ENCODE measurements at places on chromosomes 12 and 14.
A peak's percentile ranks its signal among the peaks of the same experiment; 100 is the strongest.

GRCh38 chr14:58557242-58557641, 80.5 kb upstream of the DACT1 start:
- DNase-seq = no peak

DNA sequence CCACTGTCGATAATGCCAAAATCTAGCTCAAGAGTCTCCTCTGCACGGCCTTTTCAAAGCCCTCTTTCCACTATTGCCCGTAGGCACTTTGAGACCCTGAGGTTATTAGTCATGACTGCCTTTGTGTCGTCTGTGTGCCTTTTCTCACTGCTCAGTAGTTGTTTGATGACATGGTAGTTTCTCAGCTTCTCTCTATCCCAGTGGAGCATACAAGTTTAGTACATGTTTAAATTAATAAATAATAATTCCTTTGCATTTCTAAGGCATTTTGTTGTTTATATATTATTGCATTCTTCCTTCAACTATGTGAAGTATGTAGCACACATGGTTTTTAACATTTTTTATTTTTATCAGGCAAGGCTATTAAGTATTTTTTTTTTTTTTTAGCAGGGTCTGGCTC, 458.1 kb downstream of the PCNX1 start:
- DNase-seq = no peak

DNA sequence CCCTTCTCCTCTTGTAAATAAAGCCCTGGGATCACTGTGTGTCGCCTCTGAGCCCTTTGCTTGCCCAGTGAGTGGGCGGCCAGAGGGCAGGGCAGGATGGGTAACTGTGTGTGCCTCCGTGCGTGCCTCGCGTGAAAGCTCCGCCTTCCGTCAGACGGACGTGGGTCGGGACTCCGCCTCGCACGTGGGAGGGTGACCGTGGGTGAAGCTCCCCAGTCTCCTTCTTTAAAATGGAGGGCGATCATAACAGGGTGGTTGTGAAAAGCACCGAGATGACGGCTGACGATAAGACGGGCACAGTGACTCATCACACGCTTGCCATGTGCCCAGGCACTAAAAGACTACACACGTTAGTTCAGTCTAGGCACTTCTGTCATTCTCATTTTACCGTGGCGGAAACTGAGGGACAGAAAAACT, 9.2 kb downstream of the PHB2 start:
- DNase-seq = peak; percentile 67

DNA sequence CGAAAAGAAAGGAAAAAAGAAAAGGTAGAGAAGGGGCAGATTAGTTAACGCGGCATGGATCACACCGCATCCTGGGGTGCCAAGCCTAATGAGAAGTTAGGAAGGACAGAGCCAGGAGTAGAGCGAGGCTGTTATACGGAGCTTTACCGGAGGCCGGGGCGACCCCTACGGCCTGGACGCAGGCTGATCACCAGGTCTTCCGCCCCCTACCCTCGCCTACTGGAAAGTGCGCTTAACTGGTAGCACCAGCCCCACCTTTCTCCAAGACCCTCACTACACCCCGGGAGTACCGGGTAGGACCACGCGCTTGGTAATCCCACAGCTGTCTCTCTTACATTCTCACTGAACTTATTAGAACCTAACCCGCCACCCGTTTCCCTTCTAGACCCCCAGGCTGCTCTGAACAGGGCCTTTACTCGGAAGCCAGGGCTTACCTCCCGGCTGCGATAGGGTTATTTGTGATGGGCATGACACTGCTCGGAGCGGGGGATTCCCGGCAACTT, 33.8 kb downstream of the WBP11 start:
- DNase-seq = no peak

- no peak for DNase-seq
These were observed 20.0 kb upstream of the PCNX1 start for GRCh38 chr14:70887207-70887681.

- no peak for DNase-seq
These were observed 69.8 kb downstream of the SLC6A12 start for GRCh38 chr12:143964-144649.

GRCh38 chr12:11962860-11963259, 107.9 kb upstream of the BCL2L14 start:
- DNase-seq = no peak

- DNase-seq = no peak
These were observed 1.4 kb downstream of the DENND5B start for GRCh38 chr12:31589598-31589903.

DNA sequence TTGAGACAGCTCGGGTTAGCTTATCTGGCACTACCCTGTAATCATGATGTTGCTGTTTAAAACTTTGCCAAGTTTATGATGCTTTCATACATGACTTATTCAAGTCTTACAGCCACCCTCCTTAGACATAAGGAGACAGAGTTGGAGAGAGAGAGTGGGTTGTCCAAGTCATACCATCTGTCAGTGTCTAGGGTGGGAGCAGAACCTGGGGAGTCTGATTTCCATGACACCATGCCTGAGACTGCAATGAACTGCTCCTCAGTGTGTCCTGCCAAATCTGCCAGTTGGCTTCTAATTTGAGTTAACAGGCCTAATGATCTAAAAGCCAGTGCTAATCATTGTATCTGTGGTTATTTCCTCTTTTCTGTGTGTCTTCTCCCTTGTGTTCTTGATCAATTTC, 43.7 kb upstream of the PHC1 start:
- DNase-seq = no peak

DNA sequence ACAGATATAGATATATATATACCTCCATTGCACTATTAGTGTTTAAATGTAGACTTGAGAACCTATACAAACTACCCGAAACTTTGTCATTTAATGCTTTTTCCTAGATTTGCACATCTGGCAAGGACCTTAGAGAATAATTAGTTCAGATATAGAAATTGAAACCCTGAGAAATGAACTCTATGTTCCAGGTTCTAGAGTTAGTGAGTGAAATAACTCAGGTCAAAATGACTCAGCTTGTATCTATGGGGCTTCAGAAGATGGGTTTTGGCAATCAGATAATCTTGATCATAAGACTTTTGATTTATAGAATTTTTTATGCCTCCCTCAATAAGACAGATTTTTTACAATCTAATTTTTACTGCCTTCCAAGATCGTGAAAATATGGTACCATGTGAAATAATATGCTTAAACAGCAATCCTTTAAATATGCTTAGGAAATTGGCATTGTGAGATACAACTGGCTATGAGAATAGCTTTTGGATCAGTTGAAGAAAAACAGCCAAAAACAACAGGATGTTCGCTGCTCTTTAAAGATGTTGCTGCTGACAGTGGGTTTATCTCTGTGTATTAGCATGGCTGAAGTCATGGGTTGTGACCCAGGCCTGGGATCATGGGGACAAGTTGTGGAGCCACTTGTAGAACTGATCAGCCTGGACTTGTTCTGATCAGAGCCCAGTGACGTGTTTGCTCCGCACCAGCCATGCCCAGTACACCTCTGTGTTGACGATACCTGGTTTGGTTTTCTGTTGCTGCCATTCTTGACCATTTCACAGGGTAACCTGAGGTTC, 63.6 kb downstream of the TTLL5 start:
- DNase-seq = no peak

- peak; percentile 88 for DNase-seq
These were observed 26.6 kb upstream of the LTA4H start for GRCh38 chr12:96061864-96062453.

- no peak for DNase-seq
These were observed 743 bp downstream of the NDUFA12 start for GRCh38 chr12:95002754-95003153.

GRCh38 chr12:52235822-52236361, 2.8 kb downstream of the KRT7 start:
- DNase-seq = no peak

Measured in A673 (cell line).